ENCODE measurements at places on chromosomes 1 and 21.

GRCh38 chr21:33642896-33643657 lies 776 bp downstream of the ITSN1 start:
- peak; percentile 46 for DNase-seq

GRCh38 chr1:109874445-109874844 lies 36.2 kb upstream of the CSF1 start:
- DNase-seq: no peak

- DNase-seq: no peak
Measured at GRCh38 chr1:241156231-241156965, 200.6 kb downstream of the RGS7 start.

DNA sequence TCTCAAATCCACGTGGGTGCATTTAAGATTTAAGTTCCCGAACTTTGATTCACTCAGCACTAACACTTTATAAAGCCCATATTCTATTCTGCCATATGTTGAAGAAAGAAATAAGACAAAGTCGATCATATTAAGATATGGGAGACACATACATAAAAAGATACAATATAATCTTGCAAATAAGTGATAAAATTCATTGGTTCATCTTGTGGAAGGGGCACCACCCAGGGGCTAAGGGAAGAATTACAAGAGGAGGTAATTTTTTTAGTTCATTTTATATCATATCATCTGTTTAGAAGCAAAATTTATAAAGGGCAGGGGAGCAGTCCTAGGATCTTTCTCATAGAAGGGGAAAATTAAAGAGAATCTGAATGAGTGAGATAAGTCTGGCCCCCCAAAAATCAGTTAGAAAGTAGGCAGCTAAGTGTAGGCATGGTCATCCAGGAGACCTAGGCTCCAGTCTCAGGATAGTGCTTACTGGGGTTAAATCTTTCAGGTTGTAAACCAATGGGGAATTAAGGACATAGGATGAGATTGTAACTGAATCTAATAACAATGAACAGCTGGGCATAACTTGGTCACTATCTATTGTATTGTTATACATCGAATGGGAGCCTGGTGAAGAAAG lies 124.2 kb upstream of the L1TD1 start:
- peak; percentile 48 for DNase-seq

- DNase-seq: no peak
Measured at GRCh38 chr1:55816456-55817426, 601.6 kb upstream of the USP24 start.

DNA sequence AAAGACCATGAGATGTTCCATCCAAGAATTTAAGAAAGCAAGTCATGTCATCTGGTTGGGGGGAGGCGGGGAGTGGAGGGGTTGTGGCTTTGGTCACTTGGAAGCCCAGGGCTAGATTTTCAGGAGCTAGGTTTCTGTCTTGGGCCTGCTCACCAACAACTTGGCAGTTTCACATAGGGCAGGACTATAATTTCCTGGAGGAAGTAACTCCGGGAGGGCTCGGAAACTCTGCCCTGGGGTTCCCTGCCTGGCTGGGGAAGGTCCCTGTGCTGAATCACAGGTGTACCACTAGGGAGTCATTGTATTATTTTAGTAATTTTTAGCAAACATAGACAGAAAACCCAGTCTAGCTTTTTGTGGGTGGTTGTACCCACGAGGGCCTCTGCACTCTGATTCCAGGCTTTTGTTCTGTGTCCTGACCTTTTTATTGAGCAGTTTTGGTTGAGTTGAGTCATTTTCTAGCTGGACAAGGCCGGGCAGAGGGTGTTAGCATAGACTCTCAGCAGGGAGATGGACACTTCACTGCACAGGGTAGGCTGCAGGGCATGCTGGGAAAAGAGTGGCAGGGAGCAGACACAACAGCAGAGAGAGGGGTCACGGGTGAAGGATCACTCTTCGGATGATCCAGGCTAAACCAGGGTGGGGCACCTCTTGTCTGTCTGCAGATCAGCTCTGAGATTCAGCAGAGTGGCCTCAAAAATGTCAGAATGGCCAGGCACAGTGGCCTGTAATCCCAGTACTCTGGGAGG lies 144.7 kb downstream of the GRIK3 start:
- no peak for DNase-seq

DNA sequence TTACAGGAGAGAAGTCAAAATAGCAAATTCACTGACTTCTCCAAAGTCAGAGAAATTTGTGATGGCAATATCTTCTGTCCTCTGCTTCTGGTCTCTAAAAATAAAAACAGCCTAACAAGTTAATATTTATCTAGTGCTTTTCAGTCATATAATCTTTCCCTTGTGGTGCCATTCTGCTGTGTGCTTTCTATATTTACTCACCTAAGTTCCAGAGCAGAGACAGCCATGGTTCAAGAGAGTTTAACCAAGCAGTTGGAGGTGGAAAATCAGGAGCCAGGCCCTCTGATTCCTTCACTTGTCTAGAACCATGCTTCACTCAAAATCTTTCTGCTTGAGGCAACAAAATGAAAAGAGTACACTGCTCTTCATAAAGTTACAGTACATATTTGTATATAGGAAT lies 39.3 kb downstream of the BRINP2 start:
- no peak for DNase-seq

GRCh38 chr1:220298470-220299205 lies 26.4 kb upstream of the RAB3GAP2 start:
- no peak for DNase-seq

DNA sequence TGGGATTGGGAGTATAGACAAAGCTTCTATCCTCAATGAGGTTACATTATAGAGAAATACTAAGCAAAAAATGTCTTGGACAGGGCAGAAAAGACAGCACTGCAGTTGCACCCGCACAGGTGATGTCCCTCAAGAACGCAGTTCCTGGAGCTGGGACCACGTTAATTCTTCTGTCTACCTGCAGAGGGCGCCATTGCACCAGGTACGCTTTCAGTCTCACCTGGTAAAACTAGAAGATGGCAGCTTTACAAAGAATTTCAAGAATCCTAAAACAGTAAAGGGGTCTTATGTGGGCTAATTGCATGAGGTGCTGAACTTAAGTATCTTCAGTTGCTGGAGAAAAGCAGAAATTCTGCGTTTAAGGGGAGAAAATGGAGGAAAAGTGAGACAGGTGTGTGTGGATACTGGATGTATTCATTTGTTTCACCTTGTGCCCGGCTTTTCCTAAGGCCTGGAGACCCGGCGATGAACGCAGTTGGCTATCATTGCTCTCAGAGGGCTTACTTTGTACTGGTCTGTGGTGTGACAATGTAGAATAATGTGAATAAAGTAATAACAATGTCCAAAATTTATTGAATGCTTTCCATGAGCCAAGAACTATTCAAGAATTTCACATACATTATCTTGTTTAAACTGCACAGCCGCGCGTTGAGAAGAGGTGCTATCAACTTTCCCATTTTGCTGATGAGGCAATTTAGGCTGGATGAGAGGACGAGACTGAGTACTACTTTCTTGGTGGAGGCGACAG lies 276.3 kb upstream of the GREM2 start:
- DNase-seq: peak; percentile 18

DNA sequence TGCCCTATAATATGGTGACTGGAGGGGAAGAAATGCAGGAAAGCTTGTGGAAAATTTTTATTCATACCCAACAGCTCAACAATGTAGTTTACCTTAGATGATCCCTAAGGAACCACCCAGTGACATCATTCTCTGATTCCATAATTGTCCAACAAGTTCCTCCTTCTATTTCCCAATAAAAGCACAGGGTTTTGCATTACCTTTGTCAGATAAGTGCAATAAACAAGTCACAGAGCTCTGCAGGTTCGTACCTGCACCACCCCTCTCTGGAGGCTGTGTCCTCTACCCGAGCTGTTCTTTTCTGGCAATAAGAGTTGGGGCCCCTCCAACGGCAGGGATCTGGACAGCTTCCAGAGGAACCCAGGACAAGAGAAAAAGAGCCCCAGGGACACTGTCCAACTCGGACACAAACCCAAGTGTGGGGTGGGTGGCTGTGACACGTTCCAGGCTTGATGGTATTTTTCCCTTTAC lies 38.8 kb downstream of the RCAN1 start:
- DNase-seq: no peak

All from tongue (tissue), 3 donors.